ENCODE measurements at places on chromosomes 1 and 21. TPM values are rescaled to one million over a fixed set of nuclear protein-coding genes. Genes with fewer than 3 reads are reported as not detected.

MCOLN3 gene
- not detected for total RNA-seq

SERINC2 gene
- 0.49 TPM for total RNA-seq

CHIA gene
- total RNA-seq, result not detected

PRDM15 gene
- 5.7 TPM for total RNA-seq

All from temporal lobe (tissue), 4 donors.